Effector CD4-positive, alpha-beta T cell (primary cell): ENCODE measurements at places on chromosomes 3 and 15.

DNA sequence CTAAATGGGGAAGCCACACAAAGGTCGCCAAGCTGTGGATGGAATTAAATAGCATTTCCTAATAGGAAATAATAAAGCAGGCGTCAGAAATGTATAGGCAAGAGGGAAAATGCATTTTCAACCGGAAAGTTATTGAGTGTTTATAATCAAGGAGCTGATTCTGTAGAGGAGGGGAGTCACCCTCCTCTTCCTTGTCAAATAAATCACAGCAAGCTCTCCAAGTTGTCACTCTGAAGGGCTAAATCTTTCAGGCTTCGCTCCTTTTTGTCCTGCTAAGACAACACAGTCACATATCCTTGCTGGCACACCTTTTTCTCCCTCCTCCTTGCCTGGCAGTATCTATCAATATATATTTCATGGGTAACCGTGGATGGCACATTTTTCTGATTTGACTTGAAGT, 338.4 kb downstream of the SATB1 start:
- no peak for DNase-seq

- no peak for DNase-seq
Observed at GRCh38 chr3:111895071-111895470, 36.0 kb downstream of the PHLDB2 start.

- DNase-seq: no peak
Observed at GRCh38 chr3:28250999-28251398, 9.6 kb downstream of the CMC1 start.

- peak; percentile 11 for DNase-seq
Observed at GRCh38 chr3:183825456-183826161, at the start of gene MAP6D1. TSS of gene MAP6D1 (minus strand) at chr3:183825577. CDS start at chr3:183825547, 30 bp downstream.

GRCh38 chr3:172132159-172132586, 92.8 kb downstream of the FNDC3B start:
- no peak for DNase-seq

- DNase-seq: no peak
Observed at GRCh38 chr3:139312959-139313358, 30.9 kb upstream of the MRPS22 start.

- DNase-seq: no peak
Observed at GRCh38 chr15:74424901-74425528, 8.7 kb downstream of the SEMA7A start.

- no peak for DNase-seq
Observed at GRCh38 chr15:50050986-50051743, 67.9 kb downstream of the ATP8B4 start.

GRCh38 chr15:70341566-70341965, 243.8 kb upstream of the TLE3 start:
- DNase-seq: no peak

DNA sequence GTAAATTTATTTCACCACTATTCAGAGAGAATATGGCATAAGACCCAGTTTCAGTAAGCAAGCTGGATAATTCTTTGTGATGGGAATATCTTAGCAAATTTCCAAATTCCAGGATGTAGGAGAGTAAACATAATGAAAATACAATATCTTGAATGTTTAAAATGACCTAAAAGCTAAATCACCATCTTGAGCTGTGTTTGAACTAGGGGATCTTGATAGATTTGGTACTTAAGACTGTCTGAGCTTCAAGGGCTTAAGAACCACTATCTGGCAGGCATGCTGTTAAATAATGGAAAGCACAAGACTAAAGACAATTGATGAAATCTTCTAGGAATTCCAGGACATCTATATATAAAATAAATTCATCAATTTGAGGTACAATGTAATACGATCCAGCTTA, 217.7 kb downstream of the ATP8B4 start:
- DNase-seq: no peak

GRCh38 chr3:159732172-159733111, 256.2 kb upstream of the IL12A start:
- no peak for DNase-seq

GRCh38 chr15:97947465-97948260, 12.8 kb upstream of the ARRDC4 start:
- no peak for DNase-seq

- DNase-seq: no peak
Observed at GRCh38 chr15:98514034-98514622, 134.2 kb upstream of the IGF1R start.

DNA sequence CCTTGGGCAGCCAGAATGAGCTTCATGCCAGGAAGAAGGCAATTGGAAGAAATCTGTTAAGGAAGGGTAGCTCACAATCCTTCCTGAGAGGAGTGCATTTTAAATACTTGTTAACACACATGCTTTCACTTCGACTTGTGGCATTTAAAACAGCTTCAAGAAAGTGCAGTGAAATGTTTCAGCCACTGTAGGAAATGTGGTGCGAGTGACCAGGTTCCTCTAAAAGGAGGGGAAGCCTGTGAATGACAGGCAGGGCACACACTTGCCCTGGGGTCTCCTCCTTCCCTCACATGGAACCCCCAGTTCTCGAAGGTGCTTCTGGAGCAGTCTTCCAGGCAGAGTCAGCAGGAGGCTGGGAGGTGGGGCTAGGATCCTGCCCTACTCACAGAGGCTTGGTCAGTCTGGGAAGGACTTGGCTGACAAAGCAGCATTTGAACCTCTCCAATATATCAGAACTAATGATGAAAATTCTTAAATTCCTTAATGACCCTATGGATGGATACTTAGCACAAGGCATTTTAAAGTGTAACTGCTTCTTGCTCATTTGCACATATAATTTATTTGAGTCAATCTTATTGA, 358.6 kb downstream of the CHST2 start:
- no peak for DNase-seq

- no peak for DNase-seq
Observed at GRCh38 chr3:17195856-17196604, 311.3 kb downstream of the PLCL2 start.

DNA sequence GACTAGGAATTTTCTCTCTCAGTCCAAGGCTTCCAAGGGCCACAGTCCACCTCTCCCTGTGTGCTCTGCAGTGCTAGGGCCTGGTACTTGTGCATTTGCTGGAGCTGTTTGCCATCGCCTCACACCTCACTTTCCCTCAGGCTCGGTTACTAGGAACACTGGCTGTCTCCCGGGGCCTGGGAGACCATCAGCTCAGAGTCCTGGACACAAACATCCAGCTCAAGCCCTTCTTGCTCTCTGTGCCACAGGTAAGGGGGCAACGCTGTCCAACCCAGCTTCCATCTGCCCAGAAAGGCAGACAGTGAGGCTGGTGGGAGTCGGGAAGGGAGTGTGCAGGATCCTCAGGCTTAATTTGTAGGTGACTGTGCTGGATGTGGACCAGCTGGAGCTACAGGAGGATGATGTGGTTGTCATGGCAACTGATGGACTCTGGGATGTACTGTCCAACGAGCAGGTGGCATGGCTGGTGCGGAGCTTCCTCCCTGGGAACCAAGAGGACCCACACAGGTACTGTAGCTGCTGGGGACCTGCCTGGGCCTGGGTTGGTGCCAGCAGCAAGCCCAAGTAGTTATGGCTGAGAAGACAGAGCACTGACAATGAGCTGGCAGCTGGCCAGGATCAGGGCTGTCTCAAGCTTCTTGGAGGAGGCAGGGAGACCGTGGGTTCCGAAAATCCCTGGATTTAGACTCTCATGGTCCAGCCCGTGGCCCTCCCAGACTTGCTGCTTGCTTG, 3.4 kb downstream of the PPM1M start:
- DNase-seq: no peak

DNA sequence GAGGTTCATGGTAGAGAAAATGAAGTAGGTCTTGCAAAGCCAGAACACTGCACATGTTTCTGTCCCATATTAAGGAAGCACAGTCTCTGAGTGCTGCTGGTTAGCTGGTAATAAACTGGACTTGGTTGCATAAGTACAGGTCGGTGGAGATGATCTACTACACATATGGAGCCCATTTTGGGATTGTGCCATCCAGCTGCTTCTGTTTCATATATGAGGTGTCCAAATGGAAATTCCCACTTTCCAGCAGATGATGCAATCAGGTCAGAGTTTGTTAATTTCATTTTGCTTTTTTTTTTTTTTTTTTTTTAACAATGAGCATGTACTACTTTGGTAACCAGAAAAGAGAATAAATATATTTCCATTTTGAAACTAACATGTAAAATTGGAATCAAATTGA, 122.6 kb downstream of the SATB1 start:
- DNase-seq: no peak
